Stimulated activated CD8-positive, alpha-beta memory T cell treated with anti-CD3 and anti-CD28 coated beads, Interleukin-4, amount 100 ng/mL, for 1 hour (primary cell): ENCODE measurements at places on chromosomes 3 and 15.

DNA sequence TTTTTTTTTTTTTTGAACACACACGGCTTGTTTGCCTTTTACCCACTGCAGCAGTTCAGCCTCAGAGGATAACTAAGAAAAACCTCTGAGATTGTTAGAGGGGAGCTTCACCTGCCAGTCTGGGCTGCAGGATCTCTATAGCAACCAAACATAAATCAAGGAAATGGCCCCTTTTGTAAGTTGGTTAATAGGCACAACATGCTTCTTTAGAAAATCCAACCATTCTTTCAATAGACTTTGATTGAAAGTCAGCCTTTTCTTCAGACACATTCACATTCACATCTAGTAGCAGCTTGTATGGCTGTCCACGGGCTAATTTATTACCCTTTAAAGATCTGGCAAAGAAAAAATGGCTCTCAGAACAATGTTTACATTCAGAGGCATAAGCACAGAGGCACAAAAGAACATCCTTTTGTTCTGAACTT lies 136.6 kb upstream of the RARB start:
- no peak for DNase-seq

- no peak for DNase-seq
Observed at GRCh38 chr15:37847776-37848175, 86.7 kb upstream of the TMCO5A start.

- DNase-seq: no peak
Observed at GRCh38 chr3:155079468-155079745, 712 bp upstream of the MME start.

DNA sequence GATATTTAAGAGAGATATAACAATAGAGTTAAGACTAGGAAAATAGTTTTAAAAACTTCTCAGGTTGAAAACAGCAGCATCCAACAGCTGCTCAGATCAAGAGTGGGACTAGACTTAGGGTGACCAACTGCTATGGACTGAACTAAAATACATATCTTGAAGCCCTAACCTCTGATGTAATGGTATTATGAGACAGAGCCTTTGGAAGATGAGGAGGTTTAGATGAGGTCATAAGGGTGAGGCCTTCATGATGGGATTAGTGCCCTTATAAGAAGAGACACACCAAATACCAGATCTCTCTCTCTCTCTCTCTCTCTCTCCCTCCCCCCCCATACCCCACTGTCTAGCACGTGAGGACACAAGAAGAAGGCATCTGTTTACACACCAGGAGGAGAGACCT lies 37.4 kb upstream of the GALNT15 start:
- no peak for DNase-seq

- DNase-seq: no peak
Observed at GRCh38 chr15:96792216-96792615, 461.7 kb downstream of the NR2F2 start.

DNA sequence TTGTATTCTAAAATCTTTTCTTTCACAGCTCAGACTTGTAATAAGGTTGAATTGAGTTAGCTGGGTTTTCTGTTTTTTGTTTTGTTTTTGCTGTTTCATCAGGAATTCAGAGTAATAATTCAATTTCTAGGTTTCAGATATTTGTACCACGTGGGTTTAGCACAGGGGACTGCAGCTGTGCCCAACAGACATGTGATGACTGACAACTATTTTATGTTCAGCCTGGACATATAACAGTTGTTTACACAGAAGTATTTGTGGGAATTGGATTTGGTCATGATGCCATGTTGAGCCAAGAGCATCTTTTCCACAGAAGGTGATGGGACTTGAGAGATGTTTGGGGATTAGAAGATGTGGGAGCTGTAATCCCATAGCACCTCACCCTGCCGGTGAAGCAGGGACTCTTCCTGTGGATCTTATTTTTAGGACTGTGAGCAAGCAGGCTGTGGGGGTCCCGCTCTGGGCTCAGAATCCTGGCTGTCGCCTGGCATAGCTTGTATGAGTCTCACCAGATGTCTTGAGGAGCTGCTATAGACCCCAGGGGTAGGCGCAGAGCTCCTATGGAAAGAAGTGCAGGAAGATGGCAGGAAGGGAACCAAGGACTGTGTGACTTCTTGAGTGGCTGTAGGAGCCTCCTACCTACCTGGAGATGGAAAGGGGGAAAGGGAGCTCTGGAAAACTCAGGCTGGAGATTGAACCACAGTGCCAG lies 23.7 kb downstream of the PXYLP1 start:
- no peak for DNase-seq

- no peak for DNase-seq
Observed at GRCh38 chr3:23341147-23341838, 138.2 kb downstream of the UBE2E2 start.

GRCh38 chr3:32620611-32621310 lies 50.1 kb upstream of the DYNC1LI1 start:
- no peak for DNase-seq

- no peak for DNase-seq
Observed at GRCh38 chr3:165742351-165742750, 94.9 kb downstream of the BCHE start.

DNA sequence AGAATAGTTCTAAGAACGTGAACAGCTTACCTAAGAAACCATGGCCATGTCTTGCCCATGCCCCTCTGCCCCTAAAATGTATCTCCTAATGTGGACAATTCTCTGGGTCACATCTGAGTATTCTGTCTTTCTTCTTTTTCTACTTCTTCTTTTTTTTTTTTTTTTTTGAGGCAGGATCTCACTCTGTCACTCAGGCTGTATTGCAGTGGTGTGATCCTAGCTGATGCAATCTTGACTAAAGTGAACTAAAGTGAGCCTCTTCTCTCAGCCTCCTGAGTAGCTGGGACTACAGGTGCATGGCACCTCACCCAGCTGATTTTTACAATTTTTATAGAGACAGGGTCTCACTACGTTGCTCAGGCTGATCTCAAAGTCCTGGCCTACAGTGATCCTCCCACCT lies 204.8 kb upstream of the ZPLD1 start:
- no peak for DNase-seq

DNA sequence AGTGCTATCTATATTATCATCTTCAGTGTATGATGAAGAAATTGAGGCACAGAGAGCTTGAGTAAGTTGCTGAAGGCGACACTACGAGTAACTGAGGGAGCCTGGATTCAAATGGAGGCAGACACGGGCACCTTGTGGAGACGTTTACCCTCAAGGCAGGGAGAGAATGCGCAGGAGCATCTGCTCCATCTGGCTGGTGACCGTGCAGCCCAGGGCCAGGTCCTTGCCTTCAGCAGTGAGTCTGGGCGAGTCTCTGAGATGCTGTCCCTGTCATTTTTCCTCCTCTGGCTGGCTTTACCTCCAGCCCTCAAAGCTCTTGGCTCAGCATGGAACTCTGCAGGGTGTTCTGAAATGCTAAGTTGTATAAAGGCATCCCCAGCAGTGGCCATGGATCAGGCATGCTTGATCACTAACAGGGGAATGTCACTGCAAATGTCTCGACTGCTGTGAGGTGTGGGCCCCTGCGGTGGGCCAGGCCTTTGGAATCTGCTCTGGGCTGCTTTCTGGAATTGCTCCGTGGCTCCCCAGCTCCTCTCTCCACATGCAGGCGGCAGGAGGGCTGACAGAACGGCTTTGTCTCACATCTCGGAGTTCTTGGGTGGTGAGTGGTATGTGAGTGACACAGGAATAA lies 19.7 kb downstream of the SPSB4 start:
- no peak for DNase-seq

DNA sequence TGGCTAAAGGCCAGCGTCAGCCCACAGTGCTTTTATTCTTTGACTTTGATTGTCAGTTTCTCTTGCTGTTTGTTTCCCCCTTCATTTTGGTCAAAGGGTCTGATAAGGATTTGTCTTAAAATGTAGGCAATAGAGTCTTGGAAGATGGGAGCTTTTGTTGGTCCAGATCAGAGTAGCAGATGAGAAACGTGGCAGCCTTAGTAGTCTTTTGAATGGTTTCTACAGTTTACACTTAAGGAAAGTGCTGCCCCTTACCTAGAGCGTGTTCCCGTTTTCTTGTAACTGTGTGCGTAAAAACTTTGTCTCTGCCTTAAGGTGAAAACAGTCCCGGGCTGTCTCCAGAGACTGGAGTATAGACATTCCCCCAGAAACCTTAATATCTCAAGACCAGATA lies 630 bp downstream of the LXN start:
- no peak for DNase-seq

DNA sequence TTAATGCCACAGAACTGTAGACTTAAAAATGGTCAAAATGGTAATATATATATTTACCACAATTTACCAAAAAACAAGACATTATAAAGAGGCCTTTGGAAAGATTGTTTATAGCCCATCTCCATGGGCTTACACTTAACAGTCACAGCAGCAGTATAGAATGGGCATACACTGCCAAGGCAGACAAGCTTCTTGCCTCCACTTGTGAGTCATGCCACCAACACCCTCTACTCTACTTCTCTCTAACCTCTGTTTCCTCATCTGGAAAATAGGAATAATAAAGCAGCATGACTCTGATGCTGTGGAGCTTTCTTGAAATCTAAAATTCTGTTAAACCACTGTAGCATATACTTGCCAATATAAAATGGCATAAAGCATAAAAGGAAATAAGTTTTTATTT lies 14.4 kb upstream of the GPR156 start:
- DNase-seq: no peak

DNA sequence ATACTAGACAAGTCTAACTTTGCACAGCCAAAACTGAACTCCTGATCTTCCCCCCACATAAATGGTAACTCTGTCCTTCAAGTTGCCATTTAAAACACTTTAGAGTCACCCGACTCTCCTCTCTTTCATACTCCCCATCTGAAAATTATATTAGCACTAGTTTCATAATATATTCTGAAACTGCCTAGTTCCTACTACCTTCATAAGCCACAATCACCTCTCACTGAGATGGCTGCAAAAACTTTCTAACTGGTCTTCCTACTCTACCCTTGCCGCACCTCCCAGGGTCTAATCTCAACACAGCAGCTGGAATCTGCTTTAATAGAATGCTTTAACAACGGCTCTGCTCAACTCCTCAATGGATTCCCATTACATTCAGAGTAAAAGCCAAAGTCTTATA lies 55.0 kb downstream of the GLB1 start:
- DNase-seq: no peak

GRCh38 chr3:50205413-50206276 lies 574 bp downstream of the SLC38A3 start:
- no peak for DNase-seq

- DNase-seq: no peak
Observed at GRCh38 chr3:186511245-186511644, 32.9 kb downstream of the CRYGS start.

GRCh38 chr15:66771351-66771650 lies 69.3 kb downstream of the SMAD6 start:
- DNase-seq: no peak
